ENCODE measurements at places on chromosomes 16 and 17.

DNA sequence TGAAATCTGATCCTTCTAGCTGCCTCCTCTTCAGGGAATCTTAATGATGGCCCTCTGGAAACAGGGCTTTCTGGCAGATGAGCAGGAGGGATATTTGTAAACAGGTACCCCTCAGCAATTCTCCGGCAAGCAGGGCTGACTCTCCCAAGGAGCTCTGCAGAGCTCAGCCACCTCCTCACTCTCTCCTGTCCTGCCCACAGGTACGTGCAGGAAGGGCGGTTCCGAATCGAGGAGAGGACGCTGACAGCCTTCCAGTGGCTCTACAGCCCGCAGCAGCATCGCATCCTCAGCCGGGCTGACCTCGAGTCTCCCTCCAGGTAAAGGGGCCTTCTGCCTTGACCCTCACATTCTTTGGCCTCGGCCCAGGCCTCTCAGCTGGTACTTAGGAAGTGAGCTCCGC is 20.7 kb upstream of the CCDC92B start:
- no peak for DNase-seq

- DNase-seq, result no peak
Observed at GRCh38 chr16:73998707-73999106, 297.9 kb upstream of the PSMD7 start.

- DNase-seq, result peak; percentile 15
Observed at GRCh38 chr17:7988750-7989178, 13.7 kb upstream of the GUCY2D start.

GRCh38 chr16:59355704-59356103 is 621.6 kb upstream of the GOT2 start:
- no peak for DNase-seq

DNA sequence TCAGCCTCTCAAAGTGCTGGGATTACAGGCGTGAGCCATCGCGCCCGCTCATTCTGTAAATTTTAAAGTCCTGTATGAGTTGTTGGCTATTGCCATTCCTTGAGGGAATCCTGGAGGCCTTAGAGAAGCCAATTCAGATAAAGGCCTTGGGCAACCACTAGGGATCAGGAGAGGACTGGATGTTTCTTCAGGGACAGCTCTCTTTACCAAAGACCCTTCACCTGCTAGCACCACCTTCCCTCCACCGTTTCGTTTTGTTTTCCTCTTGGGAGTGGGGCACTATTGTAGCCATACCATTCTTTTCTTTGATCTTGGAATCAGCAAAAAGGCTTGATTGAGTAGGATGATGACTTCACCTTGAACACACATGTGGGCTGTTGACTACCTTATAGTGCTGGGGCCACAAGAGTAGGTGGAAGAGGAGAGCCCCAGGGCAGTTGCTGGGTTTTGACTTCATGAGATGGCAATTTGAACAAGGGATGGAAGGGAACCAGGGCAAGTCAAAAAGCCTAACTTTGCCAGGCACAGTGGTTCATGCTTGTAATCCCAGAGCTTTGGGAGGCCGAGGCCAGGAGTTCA is 7.0 kb upstream of the ANKRD40CL start:
- no peak for DNase-seq

GRCh38 chr17:27455914-27456680 is at the start of gene KSR1:
KSR1 (plus strand) TSS chr17:27456448; CDS start chr17:27456644, 196 bp downstream.
- no peak for DNase-seq

DNA sequence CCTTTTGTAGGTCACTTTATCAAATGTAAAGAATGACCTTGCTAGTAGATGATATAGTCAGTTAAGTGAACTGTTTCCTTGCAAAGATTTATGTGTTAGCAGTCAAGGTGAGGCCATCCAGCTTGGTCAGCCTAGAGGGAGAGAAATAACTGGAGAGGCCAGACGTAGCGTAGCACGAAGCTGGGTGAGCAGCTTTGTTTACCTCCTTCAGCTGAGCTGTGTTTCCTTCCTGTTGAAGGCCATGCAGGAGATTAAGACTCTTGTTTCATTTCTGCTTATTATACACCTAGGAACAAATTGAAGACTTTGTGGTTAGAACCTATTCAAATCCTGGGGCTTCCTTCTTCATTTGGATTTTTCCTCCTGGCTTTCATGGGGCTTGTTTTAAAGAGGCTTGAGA is 267.1 kb downstream of the PHKB start:
- no peak for DNase-seq

- no peak for DNase-seq
Observed at GRCh38 chr16:79082970-79083369, 517.6 kb downstream of the MAF start.

- DNase-seq, result no peak
Observed at GRCh38 chr16:25413975-25414374, 156.3 kb upstream of the ZKSCAN2 start.

DNA sequence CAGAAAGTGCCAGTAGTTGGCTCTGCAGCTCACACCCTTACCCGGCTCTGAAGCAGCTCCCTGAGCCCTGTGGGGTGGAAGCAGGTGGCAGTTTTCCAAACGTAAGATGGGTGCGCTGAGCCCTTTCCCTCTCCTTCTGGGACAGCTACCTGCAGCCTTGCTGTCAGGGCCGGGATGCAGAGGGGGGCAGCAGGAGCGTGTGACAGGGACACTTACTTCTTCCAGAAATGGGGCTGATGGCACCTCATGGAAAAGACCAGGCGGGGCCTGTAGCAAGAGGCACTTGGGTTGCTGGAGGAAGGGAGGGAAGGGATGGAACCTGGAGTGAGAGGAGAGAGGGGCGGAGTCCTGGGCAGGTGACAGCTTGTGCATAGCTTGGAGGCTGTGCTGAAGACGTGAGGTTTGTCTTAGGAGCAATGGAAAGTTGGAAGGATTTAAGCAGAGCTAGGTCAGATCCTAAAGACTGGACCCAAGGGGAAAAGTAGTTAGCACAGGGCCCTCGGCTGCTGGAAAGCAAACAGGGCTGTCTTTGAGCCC is 216.8 kb upstream of the RPL38 start:
- DNase-seq, result no peak

GRCh38 chr17:41521574-41522261 is 3.0 kb upstream of the KRT15 start:
- DNase-seq, result no peak

- no peak for DNase-seq
Observed at GRCh38 chr16:35552763-35553162, 2093.4 kb downstream of the TP53TG3F start.

GRCh38 chr16:86207350-86207749 is 303.0 kb upstream of the FOXF1 start:
- no peak for DNase-seq

Data from NCI-H1417 treated with DMSO at 0.1 percent for 48 hours (cell line).